ENCODE measurements at places on chromosomes 3 and 15.
A peak's percentile ranks its signal among the peaks of the same experiment; 100 is the strongest.

DNA sequence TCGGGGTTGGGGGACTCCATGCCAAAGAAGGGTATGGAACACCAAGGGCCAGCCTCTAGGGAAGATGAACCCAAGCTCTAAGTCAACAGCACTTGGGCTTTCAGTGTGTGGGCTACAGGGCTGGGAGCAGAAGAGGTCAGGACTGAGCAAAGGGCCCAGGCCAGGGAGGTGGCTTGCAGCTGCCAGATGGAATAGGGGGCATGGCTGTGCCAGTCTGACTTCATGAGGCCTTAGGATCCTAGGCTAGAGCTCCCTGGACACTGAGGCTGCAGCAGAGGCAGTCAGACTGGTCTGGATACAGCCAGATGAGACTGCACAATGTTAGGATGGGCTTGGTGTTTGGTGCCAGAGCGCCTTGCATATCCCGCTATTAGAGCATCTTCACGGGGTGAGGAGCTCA, 3.8 kb downstream of the RASGRF1 start:
- DNase-seq = no peak

DNA sequence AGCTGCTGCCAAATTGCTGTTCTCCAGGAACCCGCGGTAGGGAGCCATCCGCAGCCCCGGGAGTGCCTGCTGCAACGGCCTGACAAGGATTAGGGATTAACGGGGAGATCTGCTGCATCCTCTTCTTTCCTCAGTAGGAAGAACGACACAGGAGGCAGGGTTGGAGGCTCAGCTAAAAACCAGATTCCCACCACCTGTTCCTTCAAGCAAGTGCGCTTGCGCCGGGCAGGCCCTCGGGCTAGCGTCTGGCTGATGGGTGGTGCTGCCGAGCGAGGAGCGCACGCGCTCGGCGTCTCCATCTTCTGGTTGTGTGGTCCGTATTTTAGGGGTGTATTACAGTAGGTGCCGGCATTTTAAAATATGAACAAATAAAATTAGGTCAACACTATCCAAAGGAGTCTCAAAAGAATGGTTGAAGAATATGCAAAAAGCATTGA, 25.4 kb upstream of the SLC25A26 start:
- no peak for DNase-seq

- no peak for DNase-seq
These were observed 17.5 kb upstream of the RAD18 start for GRCh38 chr3:8980756-8981257.

GRCh38 chr3:59538753-59539432, 489.1 kb upstream of the CFAP20DC start:
- DNase-seq = no peak

DNA sequence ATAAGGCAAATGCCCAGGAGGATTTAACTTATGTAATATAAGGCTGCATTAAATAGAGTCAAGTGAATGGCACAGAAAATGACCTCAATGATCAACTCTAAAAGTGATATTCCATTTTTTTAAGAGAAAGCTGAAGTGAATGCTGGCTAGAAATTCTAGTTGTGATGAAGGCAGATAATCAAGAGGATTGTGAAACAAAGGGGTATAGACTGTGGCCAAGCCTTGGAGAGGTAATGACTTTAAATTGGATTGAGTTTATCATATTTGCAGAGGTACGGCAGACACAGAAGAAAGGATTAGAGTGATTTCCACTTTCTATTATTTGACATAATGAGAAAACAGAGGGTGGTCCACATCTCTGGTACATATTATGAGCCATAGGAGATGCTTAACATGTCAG, 269.2 kb downstream of the MECOM start:
- no peak for DNase-seq

GRCh38 chr3:42701371-42702065, 1.1 kb downstream of the HHATL start:
- DNase-seq = peak; percentile 62

GRCh38 chr3:191355406-191355805, 25.1 kb upstream of the UTS2B start:
- DNase-seq = no peak

- DNase-seq = no peak
These were observed 23.5 kb upstream of the ARPIN start for GRCh38 chr15:89936051-89936785.

GRCh38 chr3:187012609-187013051, 82.3 kb downstream of the ST6GAL1 start:
- DNase-seq = no peak

DNA sequence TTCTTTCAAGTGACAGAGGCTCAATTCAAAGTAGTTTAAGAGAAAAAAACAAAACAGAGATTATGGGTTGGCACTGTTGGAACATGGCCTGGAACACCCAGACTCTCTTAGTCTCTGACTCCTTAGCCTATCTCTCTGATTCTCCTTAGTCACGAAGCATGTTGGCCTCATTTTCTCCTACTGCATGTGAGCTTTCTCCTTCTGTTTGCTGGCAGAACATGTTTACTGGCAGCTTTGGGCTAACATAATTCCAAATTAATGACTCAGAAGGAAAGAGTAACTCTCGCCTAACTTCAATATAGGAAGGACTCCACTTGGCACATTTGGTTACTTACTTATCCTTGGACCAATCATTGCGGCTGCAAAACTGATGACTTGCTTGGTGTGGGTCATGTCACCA, 21.7 kb upstream of the CCDC39 start:
- no peak for DNase-seq

DNA sequence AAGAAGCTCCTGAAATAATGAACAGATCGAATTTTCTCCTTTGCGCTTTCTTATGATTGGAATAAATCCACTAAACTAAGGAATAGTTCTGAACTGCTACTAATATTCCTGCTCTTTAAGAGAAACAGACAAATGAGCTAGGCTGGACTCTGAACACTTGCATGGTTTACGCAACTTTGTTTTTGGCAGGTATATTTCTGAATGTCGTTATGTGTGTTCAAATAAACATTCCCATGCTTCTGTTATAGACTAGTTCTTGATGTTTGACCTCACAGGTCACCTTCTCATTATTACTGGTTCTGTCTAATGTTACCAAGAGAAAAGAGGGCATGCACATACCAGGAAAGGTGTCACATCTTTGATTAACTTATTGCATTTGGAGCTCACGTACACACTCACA, 418.2 kb downstream of the EPHB1 start:
- DNase-seq = no peak

- no peak for DNase-seq
These were observed 80.9 kb downstream of the PDE8A start for GRCh38 chr15:85062560-85062959.

DNA sequence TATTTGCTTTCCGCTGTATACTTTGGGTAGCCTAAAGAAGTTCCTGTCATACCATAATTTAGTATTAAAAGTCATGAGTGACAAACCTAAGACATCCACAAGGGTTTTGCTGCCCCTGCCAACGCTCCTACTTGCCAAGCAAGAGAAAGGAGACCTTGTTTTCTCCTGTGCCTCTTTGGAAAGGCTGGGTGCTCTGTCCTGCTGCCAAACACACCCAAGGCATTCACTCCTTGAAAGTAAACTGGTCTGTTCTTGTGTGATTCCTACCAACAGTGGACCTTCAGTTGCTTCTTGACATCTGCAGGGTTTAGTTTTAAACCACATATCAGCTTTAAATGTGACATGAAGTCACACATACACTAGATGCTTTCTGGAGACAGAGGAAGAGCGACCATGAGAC, 295.4 kb downstream of the SLC9A9 start:
- DNase-seq = no peak

GRCh38 chr3:7203969-7204847, 343.3 kb downstream of the GRM7 start:
- DNase-seq = no peak

GRCh38 chr3:66403323-66403990, 97.4 kb downstream of the LRIG1 start:
- DNase-seq = no peak

DNA sequence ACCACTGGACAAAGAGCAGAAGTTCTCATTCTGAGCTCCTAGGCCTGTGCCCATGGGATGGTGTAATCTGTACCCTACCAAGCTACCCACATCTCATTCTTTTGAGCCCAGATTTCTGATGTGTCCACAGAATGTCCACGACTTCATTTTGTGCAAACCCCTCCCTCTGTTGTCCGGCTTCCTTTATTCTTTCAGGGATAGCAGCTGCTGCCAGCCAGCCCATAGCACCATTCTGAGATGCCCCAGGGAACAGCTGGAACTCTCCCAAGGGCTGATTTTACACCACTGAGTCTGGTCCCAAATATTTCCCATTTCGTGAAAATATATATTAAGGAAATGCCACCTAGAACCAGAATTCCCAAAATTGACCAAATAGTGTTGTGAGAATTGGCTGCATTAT, 236.6 kb downstream of the SATB1 start:
- no peak for DNase-seq

GRCh38 chr3:122559906-122560305, 4.2 kb downstream of the PARP9 start:
- no peak for DNase-seq

DNA sequence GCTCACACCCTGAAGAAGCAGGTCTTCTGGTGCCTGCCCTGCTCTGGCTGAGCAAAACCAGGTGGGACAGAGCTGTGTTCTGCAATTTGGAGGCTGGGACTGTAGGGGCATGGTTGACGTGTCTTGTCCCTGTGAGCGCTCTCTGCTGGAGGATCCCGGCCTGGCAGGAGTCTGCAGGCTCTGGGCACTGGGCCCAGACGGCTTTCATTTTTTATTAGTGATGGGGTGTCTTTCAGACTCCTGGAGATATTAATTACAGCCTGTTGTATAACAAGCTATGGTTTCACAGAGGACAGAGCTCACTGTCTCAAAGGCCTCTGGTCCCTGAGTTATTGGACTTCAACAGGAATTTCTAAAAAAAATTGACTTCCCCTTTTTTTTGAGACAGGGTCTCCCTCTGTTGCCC, 29.5 kb upstream of the ZNF710 start:
- peak; percentile 59 for DNase-seq

DNA sequence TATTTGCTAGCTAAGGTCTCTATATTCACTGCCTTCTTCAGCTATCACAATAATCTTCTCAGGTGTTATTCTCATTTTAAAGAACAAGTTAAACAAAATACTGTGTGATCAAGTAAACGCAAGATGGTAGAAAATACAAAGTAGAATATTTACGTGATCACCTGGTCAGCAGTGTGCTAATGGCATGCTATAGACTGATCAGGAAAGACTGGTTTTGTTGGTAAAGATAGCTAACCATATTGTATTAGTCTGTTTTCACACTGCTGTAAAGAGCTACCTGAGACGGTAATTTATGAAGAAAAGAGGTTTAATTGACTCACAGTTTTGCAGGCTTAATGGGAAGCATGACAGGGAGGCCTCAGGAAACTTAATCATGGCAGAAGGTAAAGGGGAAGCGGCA, 50.4 kb downstream of the ZBTB38 start:
- DNase-seq = no peak

DNA sequence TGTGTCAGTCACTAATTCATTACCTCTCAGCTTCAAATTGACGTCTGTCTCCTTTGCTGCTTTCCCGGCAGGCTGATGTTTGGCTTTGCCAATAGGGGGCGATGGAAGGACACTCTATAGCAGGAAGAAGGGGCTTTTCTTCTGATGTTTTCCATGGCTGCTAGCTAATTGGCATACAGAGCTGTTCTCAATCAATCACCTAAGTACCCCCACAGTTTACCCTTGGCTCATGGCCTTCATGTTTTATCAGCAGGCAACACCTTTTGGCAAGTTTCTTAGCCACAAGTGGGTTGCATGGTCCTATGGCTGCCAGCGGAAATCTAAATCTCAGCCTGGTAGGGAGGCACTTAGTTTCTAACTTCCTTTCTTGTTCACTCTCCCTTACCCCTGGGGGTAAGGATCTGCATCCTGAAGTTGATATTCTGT, 45.0 kb downstream of the ESYT3 start:
- peak; percentile 58 for DNase-seq

DNA sequence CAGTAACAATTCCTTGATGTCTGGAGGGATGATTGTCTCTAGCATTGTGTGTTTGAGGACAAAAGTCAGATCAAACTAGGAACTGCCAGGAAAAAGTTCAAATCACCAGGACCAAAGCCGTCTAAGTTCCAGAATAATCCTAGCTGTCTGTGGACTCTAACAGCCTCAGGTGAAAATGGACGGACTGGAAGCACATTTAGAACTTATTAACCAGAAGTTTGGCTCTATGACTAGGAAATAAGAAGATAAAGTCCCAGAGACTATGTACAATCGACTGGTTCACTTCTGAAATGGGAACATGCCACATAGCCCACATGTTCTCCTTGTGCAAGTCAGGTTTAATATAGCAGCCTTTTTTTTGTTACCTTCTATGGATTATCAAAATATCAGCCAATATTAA, 50.6 kb upstream of the SGO1 start:
- no peak for DNase-seq

GRCh38 chr15:100693451-100693850, 91.1 kb downstream of the ASB7 start:
- no peak for DNase-seq

GRCh38 chr3:113684271-113684819, 12.1 kb downstream of the USF3 start:
- no peak for DNase-seq

DNA sequence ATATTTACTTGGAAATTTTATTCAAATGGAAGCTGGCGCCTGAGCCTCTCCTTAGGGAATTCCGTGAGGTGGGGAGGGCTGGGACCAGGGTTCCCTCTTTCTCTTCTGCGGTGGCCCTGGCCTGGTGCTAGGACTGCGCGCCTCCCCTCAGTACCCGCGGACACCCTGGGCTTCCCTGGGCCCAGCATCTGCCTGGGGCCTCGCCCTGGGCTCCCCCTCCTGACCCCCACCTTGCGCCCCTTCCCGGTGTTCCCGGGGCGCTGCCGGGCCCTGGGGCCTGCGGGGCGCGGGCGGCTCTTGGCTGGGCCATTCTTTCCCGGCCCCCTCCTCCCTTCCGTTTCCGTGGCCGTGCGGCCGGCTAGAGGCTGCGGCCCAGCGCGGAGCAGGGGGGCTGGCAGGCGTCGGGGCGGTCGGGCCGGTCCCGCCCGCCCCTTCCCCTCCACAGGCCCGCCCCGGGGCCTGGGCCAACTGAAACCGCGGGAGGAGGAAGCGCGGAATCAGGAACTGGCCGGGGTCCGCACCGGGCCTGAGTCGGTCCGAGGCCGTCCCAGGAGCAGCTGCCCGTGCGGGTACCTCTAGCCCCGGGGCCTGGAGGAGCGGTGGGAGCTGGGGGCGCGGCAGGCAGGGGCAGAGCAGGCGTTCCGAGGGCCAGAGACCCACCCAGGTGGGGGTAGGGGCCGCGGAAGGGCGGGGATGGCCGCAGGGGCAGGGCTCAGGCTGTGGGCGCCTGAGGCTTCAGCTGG, at the start of gene FES:
Gene FES (plus strand): TSS at position 529 of the 743 bp plus-strand sequence. CDS start 542 bp downstream, outside the sequence.
- no peak for DNase-seq

DNA sequence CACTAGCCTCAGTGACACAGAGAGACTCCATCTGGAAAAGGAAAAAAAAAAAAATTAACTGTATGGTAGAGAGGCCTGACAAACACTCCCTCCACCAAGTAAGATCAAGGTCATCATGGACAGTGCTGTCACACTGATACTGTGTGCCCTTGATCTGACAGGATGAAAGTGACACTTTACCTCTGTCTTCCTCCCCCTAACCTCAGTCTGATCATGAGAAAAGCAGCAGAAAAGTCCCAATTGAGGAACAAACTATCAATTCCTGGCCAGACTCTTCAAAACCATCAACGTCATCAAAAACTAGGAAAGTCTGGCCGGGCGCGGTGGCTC, 26.7 kb downstream of the PGPEP1L start:
- DNase-seq = no peak
